CD4-positive, alpha-beta T cell treated with Interleukin-10 for 1 hour (primary cell): ENCODE measurements at places on chromosomes 1 and 21.

DNA sequence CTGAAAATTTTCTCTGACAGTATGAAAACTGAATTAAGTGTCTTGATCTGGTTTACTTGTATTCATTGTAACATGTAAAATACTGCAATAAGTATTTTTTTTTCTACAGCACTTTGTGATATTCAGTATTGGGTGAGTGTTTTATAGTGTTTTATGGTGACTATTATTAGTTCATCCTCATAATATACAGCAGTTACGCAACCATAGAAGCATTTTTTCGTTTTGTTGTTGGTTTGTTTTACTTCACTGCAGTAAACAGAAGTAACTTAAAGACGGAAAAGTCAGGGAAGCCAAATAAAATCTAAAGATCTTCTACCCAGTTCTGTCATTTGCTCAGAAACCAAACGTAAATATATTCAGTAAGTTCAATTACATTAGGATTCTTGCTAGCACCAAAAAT is 250.0 kb downstream of the TPR start:
- DNase-seq, result no peak

- no peak for DNase-seq
Measured at GRCh38 chr1:248849637-248850036, 9.2 kb downstream of the ZNF692 start.

DNA sequence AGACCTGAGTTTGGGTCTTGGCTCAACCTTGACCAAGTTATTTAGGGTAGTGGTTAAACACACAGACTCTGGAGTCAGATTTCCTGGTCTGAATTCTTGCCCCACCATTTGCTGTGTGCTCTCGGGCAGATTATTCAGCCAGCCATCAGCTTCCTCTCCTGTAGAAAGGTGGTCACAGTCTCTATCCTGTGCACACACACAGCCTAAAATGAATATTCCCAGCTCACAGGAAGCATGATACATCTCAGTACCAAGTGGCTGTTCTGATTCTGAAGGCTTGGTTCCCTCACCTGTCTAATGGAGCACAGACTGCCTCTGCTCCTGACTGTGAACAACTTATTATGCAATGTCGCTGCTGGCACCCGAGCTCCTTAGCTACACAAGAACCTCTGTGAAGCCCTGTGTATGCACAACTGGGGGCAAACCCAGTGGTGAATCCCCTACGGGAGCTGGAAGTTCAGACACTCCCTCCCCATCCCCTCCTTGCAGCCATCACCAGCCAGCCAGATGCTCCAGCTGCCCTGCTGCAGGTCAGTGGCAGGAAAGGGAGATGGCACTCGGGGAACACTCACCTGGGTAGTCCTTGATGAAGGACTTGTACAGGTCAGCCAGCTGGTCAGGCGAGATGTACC is 13.7 kb downstream of the ENO1 start:
- no peak for DNase-seq

DNA sequence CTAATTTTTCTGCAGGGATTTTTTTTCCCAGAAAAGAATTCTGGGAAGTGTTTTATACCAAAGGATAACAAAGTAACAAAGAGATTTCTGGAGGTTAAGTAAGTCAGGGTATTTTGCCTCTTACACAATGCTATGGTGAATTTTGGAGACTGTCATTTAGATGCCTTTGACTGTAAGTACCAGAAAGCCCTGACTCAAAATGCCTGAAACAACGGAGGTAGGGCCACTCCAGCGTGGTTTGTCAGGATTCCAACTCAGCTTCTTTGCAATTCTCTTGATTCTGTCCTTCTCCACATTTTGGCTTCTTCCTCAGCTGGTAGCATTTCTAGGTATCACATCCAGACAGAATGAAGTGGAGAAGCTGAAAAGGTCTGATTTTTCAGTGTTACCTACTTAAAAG is 106.5 kb downstream of the UCHL5 start:
- DNase-seq, result no peak

GRCh38 chr1:204945565-204945977 is 74.9 kb downstream of the NFASC start:
- DNase-seq, result no peak

- DNase-seq, result no peak
Measured at GRCh38 chr1:47763591-47764171, 233.5 kb downstream of the TRABD2B start.

DNA sequence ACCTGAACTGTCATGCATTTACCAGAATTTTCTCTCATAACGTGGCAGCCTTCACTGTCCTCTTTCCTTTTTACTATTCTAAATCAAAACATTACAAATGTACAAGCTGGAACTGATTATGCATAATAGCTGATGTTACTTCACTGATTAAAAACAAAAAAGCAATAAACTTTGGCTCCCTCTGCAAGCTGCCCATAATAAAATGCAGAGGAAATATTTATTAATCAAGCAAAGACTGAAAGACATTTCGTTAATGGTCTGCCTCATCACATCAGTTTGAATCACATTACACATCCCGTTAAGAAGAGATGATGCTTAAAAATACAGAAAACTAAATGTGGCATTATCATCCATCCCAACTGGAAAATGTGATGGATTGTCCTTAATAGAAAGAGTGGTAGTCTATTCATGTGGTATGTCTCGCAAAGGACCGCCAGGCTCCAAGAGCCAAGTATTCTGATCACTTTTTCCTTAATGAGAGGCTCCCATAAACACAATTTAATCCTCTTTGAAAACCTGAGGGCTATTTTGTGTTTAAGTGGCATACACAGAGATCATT is 225.3 kb downstream of the RGS7 start:
- DNase-seq, result no peak

DNA sequence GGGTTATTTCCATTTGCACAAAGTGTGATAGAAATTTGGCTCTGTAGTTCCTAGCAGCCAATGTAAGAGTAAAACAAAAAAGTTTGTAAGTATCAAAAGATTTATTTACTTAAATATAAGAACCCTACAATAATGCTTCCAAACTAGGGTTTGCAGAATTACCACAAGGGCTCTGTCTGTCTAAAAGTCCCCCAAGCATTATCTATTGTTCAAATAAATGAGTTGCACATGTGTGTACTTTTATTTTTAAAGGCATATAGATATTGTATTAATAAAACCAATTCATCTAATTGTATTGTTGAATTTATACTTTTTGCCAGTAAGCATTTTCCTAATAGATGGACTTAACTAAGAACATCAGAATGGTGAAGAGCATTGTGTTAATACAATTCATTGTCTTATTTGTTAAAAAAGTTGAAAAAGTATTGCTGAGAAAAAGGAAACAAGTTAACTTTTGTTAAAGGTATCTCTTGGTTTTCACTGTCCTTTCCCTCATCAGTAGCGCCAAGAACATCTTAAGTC is 863 bp upstream of the PTPRC start:
- DNase-seq, result peak; percentile 37

DNA sequence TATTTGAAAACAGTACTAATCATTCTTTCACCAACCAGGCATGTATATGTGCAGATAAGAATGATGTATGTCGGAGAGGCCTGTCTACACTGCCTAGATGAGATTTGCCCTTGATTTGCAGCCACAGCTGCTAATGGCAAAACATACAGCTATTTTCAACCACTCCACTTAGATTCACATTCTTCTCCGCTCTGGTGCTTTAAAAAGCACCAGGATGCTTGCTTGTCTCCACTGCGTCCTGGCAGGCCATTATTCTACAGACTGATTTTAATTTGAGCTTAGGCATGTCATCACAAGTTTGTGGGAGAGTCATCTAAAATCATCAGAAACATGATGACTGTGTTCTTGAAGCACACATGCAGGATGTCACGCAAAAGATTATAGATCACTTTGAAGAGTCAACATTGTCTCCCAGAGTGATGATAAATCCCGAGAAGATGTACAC is 119.0 kb upstream of the NRIP1 start:
- DNase-seq, result no peak

DNA sequence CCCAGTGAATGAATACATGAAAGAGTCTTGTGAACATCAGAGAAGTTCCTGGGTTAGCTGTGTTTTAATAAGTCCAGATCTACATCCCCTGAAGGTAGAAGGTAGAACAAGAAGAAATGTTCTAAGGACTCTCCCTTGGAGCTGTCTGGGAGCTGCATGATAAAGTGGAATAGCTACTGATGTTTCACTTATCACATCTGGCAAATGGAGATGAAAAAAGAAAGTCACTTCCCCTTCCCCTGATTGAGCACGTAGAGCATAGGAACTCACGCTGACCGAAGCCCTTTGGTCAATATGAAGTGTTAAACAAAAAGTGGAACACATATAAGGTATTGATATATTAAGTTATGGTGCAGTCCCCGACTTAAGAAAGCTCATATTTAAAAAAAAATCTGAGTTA is 53.2 kb upstream of the PARP1 start:
- DNase-seq, result no peak

DNA sequence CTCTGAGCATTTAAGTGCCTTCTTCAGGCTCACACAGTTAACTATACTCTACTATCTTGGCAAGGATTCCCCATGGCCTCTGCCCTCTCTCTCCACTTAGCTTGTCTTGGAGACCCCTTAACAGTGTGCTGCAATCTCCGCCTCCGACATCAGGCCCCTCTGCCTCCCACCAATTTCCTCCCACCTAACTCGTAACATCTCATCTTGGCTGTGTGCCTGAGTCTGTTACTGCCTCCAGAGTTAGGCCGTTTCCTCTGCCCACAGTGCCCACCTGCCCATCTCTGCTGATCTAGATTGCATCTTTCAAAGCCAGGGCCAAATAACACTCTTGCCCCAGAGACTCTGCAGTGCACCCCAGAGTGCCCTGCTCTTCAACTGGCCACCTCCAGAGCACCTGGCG is 244.3 kb upstream of the TMEM51 start:
- no peak for DNase-seq

- no peak for DNase-seq
Measured at GRCh38 chr1:89808441-89809117, 12.3 kb upstream of the LRRC8D start.

GRCh38 chr1:162856260-162856659 is 4.7 kb downstream of the CCDC190 start:
- DNase-seq, result no peak

- DNase-seq, result no peak
Measured at GRCh38 chr1:229195246-229195645, 75.7 kb upstream of the RAB4A start.

DNA sequence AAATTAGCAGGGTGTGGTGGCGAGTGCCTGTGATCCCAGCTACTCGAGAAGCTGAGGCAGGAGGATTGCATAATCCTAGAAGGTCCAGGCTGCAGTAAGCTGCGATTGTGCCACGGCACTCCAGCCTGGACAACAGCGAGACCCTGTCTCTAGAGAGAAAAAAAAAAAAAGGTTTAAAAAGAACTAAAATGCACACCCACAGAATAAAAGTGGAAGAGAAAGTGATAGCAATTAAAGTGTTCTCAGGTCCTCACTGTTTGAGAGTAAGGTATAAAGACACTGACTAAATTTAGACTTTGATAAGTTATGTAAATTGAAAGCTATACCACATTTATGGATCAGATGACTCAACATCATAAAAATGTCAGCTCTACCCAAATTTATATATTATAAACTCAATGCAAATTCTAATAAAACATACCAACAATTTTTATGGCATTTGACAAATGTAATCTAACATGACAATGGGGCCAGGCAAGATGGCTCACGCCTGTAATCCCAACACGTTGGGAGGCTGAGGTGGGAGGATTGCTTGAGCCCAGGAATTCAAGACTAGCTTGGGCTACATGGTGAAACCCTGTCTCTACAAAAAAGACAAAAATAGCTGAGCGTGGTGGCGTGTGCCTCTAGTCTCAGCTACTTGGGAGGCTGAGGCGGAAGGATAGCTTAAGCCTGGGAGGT is 11.8 kb downstream of the ZBTB17 start:
- no peak for DNase-seq

DNA sequence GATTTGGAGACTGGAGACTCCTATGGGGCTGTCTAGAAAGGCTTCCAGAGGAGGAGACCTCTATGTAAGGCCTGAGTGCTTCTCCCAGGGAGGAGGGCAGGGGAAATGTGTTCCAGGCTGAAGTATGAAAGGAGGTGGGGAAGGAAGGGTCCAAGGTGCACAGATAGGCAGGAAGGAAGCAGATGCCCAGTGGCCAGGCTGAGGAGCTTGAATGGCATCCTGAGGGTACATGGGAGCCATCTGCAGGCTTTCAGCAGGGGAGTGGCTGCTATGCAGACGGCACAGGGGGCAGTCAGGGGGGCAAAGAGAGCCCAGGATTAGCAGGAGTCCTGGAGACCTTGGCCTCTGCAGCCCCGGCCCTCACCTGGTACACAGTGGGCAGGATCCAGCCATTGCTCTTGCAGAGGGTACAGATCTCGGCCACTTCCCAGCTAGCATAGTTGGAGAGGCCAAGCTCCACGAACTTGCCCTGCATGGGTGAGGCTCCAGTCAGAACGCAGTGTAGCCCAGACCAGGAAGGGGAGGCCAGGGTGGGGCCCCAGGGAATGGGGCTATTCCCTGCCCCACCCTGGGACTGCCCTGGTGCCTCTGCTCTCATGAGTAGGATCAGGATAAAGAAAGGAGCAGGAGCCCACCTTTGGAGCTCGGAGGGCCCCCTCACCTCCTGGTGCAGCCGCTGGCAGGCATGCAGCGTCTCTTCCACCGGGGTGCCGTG is 4.0 kb downstream of the AKR7A2 start:
- no peak for DNase-seq

- DNase-seq, result no peak
Measured at GRCh38 chr1:247347477-247348222, 16.0 kb upstream of the ZNF496 start.

DNA sequence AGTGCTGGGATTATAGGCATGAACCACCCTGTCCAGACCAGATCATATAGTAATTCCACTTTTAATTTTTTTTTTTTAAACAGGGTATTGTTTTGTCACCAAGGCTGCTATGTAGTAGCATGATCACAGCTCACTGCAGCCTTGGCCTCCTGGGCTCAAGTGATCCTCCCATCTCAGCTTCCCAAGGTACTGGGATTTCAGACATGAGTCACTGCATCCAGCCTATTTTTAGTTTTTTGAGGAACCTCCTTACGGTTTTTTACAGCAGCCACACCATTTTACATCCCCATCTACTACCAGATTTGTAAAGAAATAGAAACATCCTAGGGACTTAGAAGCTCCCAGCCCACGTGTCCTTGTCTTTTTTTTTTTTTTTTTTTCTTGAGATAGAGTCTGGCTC is 24.0 kb downstream of the L1TD1 start:
- DNase-seq, result no peak

GRCh38 chr1:39116860-39117728 is 87.4 kb upstream of the MACF1 start:
- no peak for DNase-seq

DNA sequence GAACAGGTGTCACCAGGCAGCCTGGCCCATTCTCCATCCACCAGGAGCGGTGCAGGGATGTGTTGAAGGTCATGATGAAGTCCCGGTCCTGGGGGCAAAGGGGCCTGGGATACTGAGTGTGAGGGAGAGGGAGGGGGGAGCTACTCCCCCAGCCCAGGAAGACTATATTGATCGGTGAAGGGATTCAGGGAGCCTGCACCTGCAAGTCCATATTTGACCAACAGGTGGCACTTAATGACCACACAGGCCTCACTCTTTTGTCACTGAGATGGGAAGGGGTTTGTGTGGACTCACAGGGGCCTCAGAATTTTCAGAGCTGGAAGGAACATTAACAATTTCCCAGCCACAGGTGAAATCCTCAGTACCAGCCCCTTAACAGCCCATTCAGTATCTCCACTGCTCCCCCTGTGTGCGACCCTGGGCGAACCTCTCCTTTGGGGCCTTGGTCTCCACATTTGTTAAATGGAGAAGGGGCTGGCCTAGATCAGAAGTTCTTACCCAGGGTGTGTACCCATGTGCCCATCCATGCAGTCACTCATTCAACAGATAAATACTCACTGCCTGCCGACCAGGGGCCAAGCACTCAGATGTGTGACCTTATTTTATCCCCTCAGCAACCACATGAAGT is 55.6 kb downstream of the NKAIN1 start:
- peak; percentile 41 for DNase-seq

GRCh38 chr1:229121845-229122436 is 149.0 kb upstream of the RAB4A start:
- DNase-seq, result no peak

- DNase-seq, result no peak
Measured at GRCh38 chr1:52125736-52126359, 16.0 kb upstream of the ZFYVE9 start.
